ENCODE measurements at places on chromosomes 11 and 22. TPM values are rescaled to one million over a fixed set of nuclear protein-coding genes. Genes with fewer than 3 reads are reported as not detected.

- H3K36me3 ChIP-seq = no peaks in the 10 kb centered on the region
- no peak for DNase-seq
- no peak overlapping the region for H3K27ac ChIP-seq
These were observed 86.9 kb downstream of the STIM1 start for GRCh38 chr11:3942160-3942955.

DNA sequence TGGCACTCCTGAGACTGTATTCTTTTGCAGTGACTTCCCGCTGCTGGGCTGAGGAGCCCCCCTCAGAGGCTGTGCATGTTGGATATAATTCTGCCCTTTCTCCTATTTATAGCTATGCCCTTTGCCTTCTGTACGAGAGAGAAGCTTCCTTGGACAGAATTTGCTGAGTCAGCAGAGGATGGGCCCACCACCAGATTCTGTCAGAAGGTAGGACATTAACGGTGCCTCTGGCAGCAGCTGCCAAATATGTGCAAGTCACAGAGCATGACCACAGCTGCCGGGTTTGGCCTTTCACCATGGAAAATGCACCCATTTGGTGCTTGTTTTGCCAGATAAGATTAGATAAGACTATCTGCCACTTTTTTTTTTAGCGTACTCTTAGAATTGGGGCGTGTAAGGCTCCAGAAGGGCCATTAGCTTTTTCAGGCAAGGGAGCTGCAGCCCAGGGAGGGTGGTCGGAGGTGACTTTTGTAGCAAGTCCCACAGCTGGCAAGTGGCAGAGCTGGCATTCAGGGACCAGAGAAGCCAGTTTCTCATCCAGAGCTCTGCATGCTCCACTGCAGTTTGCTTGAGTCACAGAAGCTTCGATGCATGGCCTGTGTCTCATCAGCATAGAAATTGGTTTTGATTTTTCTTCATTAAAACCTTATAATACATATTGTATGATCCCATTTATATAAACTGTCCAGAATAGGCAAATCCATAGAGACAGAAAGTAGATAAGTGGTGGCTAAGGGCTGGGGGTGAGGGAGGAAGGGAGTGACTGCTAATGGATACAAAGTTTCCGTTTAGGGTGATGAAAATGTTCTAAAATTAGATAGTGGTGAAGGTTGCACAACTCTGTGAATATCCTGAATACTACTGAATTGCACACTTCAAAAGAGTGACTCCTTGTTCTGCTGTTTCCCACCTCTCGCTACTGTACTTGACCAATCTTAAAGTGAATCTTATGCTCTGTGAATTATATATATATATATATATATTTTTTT is 15.8 kb downstream of the UPB1 start:
- H3K27me3 ChIP-seq = peaks cover 6% of the 10 kb centered on the region
- H3K27ac ChIP-seq = no peak overlapping the region
- no peak overlapping the region for H3K4me3 ChIP-seq
- H3K36me3 ChIP-seq = no peaks in the 10 kb centered on the region
- DNase-seq = no peak

GRCh38 chr22:31790240-31790639 is 36.4 kb downstream of the DEPDC5 start:
- DNase-seq = no peak
- no peak overlapping the region for H3K4me3 ChIP-seq
- H3K27ac ChIP-seq = no peak overlapping the region
- no peaks in the 10 kb centered on the region for H3K36me3 ChIP-seq

- H3K27ac ChIP-seq = no peak overlapping the region
- no peak for DNase-seq
- H3K36me3 ChIP-seq = no peaks in the 10 kb centered on the region
- peaks cover 5% of the 10 kb centered on the region for H3K27me3 ChIP-seq
- H3K4me1 ChIP-seq = no peaks in the 10 kb centered on the region
These were observed 421 bp upstream of the PRR33 start for GRCh38 chr11:1892116-1892515.

DNA sequence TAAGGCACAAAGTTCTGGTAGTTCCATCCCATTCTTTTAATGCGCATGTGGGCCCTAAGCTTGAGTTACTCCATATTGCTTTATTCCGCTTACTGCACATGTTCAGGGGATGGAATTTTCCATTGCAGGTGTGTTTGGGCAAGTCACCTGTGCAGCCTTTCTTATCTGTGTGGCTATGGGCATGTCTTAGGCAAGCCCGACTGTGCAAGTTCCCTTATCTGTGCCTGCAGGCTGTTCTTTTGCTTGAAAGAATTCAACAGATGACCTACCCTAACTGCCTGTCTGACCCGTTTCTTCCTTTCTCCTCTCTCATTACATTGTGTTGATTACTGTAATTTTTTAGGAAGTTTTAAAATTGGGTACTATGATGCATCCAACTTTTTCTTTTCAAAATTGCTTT is 363.6 kb downstream of the TTC28 start:
- H3K27ac ChIP-seq = no peak overlapping the region
- H3K4me1 ChIP-seq = no peaks in the 10 kb centered on the region
- DNase-seq = peak; percentile 57
- H3K4me3 ChIP-seq = no peak overlapping the region
- H3K36me3 ChIP-seq = no peaks in the 10 kb centered on the region

DNA sequence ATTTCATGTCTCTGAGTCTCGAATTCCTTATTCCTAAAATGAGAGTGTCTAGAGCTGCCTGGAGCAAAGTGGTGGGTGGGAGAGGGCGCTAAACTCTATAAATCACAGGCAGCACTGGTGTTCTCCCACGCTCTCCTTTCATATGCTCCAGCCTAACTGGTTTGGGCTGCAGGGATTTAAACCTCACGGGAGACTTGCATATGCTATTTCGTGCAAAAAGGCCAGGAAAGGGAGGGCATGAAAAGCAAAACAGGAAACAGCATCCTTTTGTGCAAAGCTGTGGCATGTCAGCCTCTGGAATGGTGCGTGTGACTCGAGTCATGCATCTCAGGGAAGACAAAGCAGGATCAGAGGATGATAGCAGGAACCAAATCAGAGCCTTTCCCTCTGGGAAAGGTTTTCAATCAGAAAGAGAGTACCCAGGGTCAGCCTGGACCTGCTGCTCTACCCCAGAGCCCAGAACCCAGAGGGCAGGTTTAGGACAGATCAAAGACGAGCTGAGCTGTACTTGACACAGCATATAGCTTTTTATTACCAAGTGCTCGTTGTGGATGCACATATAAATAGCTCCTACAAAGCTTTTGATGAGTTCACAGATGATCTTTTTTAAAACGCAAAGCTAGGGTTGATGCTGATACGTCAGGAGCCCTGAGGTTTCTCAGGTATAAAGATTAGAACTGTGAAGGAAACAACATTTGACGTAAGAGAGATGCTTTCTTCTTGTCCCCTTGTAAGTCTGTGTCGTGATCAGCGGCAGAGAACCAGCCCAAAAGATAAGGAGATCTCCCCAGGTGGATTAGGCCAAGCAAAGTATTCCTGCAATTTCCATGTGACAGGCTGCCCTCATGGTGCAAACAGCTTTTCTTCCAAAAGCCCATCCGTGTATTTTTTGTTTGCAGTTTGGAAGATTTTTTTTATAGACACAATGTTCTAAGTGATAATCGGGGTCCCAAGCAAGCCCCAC is 46.2 kb upstream of the YWHAH start:
- H3K4me3 ChIP-seq = no peak overlapping the region
- peaks cover 15% of the 10 kb centered on the region for H3K4me1 ChIP-seq
- no peak overlapping the region for H3K27ac ChIP-seq
- peak; percentile 15 for DNase-seq
- H3K27me3 ChIP-seq = no peaks in the 10 kb centered on the region

- peaks cover 2% of the 10 kb centered on the region for H3K27me3 ChIP-seq
- no peak overlapping the region for H3K4me3 ChIP-seq
- no peaks in the 10 kb centered on the region for H3K4me1 ChIP-seq
These were observed 121.9 kb upstream of the OR9Q1 start for GRCh38 chr11:57901756-57902155.

- H3K27ac ChIP-seq = no peak overlapping the region
- no peak for DNase-seq
- H3K4me1 ChIP-seq = no peaks in the 10 kb centered on the region
- H3K27me3 ChIP-seq = no peaks in the 10 kb centered on the region
- H3K4me3 ChIP-seq = no peak overlapping the region
These were observed 1508.9 kb downstream of the BRD1 start for GRCh38 chr22:48318575-48319320.

DNA sequence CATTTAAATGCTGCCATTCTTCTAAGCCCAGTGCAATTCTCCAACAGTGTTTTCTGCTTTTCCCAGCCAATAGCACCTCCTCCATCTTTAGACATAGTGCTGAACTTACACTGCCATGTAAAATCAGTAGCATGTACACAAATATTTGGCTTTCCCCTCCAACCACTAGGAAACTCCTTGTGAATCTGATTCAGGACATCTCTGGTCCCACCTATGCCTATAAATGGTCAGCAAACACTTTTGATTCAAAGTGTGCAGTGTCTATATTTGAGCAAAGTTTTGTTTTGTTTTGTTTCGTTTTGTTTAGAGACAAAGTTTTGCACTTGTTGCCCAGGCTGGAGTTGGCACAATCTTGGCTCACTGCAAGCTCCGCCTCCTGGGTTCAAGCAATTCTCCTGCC is 24.8 kb downstream of the YPEL4 start:
- no peaks in the 10 kb centered on the region for H3K4me1 ChIP-seq
- no peak overlapping the region for H3K27ac ChIP-seq
- no peak for DNase-seq

DNA sequence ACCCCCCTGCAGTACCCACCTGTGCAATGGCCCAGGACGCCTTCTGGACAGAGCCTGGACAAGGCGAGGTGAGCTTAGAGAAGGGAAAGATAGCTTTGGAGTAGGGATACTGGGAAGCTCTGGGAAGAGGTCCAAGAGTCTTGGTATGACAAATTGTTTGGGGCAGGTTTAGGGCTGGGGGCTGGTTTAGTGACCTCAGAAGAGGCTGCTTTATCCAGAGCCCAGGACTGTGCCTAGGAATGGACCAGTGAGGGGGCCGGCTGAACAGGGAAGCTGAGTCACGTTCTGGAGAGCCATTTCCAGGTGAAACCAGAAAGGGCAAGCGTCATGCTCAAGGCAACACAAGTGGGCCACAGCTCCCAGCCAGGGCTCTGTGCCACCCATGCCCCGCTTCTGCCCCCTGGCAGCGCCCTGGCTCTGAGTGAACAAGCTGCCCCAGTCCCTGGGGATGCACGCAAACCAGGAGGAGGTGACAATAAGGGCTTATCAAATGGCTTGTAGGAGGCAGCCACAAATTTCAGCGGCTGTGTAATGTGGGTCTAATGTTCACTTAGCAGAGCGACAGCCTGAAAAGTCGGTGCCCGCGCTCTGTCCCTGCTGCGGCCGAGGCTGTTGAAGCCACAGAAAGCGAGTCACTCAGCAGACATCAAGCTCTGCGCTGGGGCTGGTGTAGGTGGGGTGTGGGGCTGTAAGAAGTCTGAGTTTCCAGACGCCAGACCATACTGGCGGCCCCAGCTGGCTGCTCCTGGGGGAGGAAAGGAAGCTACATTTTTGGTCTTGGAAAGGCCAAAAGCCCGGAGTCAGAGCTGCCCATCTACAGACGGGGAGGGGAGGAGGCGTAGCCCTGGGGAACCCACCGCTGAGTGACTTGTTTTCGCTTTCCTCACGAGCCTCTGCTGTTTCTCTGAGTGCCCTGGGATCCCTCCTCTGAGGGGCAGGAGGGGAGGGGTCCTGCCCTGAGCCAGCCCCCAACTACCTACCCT is 18.3 kb upstream of the SYT7 start:
- H3K27me3 ChIP-seq = peaks cover 2% of the 10 kb centered on the region
- no peak overlapping the region for H3K4me3 ChIP-seq
- peaks cover 13% of the 10 kb centered on the region for H3K4me1 ChIP-seq
- DNase-seq = no peak
- no peak overlapping the region for H3K27ac ChIP-seq
- no peaks in the 10 kb centered on the region for H3K36me3 ChIP-seq

- no peaks in the 10 kb centered on the region for H3K4me1 ChIP-seq
- DNase-seq = no peak
- H3K36me3 ChIP-seq = peaks cover 34% of the 10 kb centered on the region
- no peak overlapping the region for H3K4me3 ChIP-seq
- no peak overlapping the region for H3K27ac ChIP-seq
These were observed 23.5 kb downstream of the SHISA8 start for GRCh38 chr22:41891407-41891806.

- H3K27me3 ChIP-seq = no peaks in the 10 kb centered on the region
- no peak for DNase-seq
- no peaks in the 10 kb centered on the region for H3K4me1 ChIP-seq
These were observed 45.7 kb downstream of the RPUSD4 start for GRCh38 chr11:126165757-126166156.

Gene CBX7
- 5.1 TPM for total RNA-seq

Gene C1QTNF5
- total RNA-seq = 126 TPM

Gene CD44
- 68.3 TPM for total RNA-seq

Gene ASPHD2
- total RNA-seq = 5.5 TPM

Gene SPON1
- not detected for total RNA-seq

Gene A4GALT
- 18.8 TPM for total RNA-seq

Gene DNAJB7
- total RNA-seq = not detected

Gene SYT9
- 0.25 TPM for total RNA-seq

Gene TPBGL
- not detected for total RNA-seq
